ENCODE measurements at places on chromosomes 5 and 9.
A peak's percentile ranks its signal among the peaks of the same experiment; 100 is the strongest.

- peak; percentile 70 for DNase-seq
These were observed 613 bp upstream of the TMEM267 start for GRCh38 chr5:43484106-43484849.

- DNase-seq = no peak
These were observed 68.9 kb upstream of the SPTLC1 start for GRCh38 chr9:92184041-92184564.

GRCh38 chr5:155147222-155147621 lies 133.7 kb downstream of the KIF4B start:
- no peak for DNase-seq

GRCh38 chr5:142821034-142821732 lies 51.0 kb downstream of the ARHGAP26 start:
- no peak for DNase-seq

- no peak for DNase-seq
These were observed 6.1 kb downstream of the GLIPR2 start for GRCh38 chr9:36142510-36143244.

DNA sequence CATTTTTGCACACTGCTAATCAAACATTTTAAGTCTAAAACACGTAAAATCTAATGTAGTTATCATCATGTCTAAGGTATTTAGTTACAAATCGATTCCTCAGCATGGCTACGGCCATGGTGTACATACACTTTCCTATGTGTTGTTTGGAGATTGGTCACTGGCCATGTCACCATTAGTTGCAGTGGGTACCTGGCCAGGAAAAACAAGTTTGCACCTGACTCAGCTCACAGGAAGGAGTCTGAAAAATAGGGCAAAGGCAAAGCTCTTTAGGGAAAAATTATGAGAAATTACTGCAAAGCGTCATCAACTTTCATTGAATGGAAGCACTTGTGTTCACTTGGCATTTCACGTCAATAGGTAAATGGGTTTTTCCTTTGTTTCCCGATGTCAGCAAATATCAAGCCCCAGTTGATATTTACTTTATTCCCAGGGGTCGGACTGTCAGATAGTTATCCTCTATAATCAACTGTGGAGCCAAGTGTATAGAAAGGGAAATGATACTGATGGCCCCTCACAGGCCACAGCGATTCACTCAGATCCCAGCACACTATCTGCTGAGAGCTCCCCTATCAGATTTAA lies 626.0 kb upstream of the ADAMTS16 start:
- no peak for DNase-seq

DNA sequence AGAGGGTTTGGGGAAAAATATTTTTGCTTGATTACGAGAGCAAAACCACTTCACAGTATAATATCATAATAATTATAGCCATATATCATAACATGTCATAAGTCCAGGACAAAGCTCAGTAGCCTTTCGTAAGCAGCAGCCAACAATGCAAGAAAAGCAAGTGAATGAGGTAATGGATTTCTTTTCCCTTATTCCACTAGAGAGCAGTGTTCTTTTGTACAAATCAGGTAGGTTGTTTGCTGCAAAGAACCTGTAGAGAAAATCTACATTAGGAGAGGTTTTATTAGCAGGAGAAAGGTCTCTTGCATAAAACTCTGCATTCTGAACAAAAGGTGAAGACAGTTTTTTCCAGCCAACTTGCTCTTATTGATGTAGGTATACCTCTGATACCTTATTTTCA lies 1033.4 kb downstream of the TLE4 start:
- DNase-seq = no peak

DNA sequence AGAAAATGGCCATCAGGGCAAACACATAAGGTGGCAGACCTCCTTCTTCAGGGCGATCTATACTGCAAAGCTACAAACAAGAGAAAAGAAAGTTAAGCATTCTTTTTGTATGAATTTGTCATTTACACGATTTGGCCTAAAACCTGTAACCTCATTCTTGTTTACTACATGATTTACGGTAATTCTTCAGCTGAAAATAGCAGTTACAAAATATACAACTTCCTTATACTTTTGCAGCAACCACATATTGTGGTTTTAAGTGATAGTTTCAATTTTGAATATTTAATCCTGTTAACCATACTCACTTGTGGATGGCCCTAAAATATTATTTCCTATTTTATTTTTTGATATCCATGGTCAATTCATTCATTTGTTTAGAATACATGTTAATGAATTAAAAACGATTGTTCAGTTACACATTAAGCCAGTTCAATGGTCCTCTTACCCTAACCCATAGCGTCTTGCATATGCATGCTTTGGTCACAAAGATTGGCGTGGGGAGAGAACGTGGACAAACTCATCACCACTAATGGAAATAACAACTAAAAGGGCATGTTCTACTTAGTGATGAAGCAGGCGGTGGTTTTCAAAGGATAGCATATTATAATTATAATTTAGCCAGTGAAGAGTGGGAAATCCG lies 16.6 kb downstream of the TUT7 start:
- no peak for DNase-seq

DNA sequence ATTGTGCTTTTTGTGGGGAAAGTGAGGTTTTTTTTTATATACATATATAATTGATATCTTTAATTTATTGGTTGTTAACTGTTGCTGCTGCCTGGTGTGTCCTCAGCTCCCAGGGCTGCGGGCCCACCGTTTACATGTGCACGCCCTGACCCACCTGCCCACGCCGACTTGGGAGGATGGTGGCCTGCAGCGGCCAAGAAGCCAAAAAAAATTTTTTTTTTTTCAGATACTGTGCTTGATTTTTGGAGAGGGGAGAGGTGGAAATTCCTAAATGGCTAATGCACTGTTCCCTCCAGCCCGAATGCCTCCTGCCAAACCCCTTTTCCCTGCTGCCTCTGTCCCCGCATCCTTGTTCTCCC lies 32.0 kb upstream of the HMCN2 start:
- DNase-seq = no peak

DNA sequence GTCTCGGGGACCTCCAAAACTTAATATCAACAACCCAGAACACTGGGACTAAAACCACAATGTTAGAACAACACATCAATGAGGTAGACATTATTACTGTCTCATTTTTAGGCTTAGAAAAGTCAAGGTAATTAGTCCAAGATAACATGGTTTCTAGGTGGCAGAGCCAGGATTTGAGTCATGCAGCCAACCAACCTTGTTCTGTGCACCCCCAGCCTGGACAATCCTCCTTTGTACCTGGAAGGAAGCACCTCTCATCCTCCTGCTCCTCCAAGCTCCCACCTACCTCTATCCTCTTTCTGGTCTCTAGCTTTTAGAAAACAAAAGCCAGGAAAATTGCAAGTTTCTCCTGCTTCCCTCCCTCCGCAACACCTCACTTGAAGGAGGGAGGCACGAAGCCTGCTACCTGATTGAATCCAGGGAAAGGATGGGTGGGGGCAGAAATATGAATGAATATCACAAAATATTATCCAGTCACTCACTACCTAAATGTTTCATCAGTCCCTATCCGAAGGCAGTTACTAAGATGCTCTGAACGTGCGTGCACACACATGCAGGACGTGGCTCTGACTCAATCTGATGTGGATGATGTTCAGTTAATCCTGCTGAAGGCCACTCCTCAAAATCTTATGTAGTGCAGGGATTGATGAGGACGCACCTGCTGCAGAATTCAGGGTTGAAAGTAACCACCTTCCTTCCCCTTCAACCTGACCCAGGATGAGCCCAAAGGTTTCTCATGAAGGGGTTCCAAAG lies 26.3 kb upstream of the TTC1 start:
- no peak for DNase-seq

GRCh38 chr5:135941711-135942110 lies 13.1 kb downstream of the LECT2 start:
- no peak for DNase-seq

DNA sequence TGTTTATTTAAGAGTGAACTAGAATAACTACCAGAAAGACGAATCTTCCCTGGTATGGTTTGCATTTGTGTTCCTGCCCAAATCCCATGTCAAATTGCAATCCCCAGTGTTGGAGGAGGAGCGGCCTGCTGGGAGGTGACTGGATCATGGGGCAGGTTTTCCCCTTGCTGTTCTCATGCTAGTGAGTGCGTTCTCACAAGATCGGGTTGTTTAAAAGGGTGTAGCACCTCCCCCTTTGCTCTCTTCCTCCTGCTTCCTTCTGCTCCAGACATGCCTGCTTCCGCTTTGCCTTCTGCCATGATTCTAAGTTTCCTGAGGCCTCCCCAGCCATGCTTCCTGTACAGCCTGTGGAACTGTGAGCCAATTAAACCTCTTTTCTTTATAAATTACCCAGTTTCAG lies 210.3 kb upstream of the TBC1D2 start:
- no peak for DNase-seq

DNA sequence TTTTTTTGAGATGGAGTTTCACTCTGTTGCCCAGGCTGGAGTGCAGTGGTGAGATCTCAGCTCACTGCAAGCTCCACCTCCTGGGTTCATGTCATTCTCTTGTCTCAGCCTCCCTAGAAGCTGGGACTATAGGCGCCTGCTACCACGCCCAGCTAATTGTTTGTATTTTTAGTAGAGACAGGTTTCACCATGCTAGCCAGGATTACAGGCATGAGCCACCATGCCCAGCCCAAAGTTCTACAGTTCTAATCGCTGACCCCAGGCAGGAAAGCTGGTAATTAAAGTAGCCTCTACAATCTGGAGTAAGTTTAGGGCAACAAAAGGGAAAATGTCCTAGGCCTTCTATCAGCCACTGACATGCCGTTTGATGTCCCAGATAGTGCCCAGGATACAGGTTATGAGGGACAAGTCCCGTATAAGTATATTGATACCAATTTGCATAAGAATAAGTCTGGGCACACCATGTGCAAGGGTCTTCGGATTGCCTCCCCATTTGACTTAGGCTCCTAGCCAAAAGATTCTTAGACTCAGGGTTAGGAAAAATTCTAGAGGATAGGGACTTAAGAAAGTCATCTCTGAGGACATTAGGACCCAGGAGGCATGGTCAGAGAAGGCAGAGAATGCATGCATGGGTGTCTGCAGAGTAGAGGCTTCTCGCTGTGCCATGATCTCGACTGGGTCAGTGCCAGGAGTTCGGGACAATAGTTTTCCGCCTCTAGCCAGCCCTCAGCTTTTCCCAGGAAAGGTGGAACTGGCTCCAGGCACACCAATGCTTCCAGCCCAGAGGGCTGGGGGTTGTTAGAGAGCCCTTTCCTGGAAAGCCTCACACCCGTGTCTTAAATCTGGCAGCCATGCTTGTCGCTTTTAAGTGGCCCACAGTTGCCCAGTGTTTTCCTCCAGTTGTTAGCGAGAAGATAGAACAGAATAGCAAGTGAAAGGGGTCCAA lies 1111.1 kb downstream of the TAF11L14 start:
- no peak for DNase-seq

- no peak for DNase-seq
These were observed 60.7 kb downstream of the NDST1 start for GRCh38 chr5:150568663-150569062.

GRCh38 chr5:163106098-163106497 lies 331.3 kb upstream of the CCNG1 start:
- no peak for DNase-seq

DNA sequence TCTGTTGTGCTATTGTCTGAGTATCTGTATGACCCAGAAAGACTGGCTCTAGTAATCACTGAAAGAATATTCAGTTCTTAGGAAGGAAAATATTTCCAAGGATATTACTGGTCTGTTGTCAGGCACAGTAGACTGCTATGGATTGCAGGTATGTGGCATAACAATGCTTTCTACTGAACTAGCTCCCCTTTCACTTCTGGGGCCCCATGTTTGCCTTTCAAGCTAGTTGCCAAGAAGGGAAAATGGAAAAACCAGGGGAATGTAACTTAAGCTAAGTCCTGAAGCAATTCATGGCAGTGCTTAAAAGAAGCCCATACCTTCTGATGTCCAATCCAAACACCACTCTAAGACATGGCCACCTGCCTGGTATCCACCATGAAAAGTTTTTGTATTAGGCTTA lies 375.7 kb downstream of the GLIS3 start:
- no peak for DNase-seq

- DNase-seq = no peak
These were observed 483.9 kb upstream of the KLF4 start for GRCh38 chr9:107973451-107973850.

DNA sequence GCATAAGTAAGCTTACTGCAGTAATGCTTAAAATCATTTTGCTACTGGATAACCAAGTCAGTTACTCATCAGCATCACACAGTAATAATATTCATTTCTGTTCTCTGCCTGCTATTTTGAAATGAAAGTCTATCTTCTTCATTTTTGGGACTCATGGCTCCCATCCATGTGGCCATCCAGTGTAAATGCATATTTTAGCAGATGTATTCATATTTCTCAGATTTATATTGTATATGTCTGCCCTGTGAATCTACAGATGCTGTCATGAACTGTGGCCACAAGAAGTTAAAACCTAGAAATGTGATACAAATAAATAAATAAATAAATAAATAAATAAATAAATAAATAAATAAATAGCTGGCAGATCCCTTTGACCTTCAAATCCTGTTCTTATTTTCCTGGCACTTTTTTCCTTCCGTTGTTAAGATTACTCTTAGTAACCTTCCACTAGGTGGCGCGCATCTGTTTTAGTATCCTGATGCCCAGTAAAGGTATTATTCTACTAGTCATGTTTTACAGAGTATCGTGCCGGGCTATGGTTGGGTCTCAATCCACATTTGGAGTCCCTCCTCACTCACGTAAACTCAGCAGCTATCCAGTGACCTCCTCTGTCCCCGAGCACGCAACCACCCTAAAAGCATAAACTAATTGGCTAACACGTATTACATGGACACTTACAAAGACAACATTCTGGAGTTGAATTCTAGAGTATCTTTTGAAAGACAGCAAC lies 79.2 kb upstream of the IL7R start:
- DNase-seq = peak; percentile 44

GRCh38 chr9:131812116-131812790 lies 72.4 kb upstream of the RAPGEF1 start:
- DNase-seq = no peak

DNA sequence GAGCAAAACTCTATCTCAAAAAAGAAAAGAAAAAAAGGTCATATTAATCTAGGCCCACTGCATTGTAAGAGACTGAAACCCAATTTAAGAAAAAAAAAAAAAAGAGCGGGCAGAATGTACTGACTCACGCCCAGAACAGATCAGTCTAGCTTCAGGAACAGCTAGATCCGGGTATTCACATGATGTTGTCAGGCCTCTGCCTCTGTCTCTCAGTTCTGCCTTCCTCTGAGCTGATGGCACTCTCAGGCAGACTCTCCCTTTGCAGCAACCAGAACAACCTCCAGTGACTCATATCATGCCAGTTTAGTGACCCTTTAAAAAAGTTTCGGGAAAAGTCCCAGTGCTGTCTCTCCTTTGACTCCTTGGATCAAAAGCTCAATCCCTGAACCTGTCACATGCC lies 53.0 kb downstream of the NEURL1B start:
- DNase-seq = no peak

- no peak for DNase-seq
These were observed 30.7 kb downstream of the ERGIC1 start for GRCh38 chr5:172864747-172865146.

- no peak for DNase-seq
These were observed 341.1 kb downstream of the ZSWIM6 start for GRCh38 chr5:61673007-61673735.

- DNase-seq = no peak
These were observed 1.2 kb downstream of the SURF4 start for GRCh38 chr9:133374612-133375115.
